Stimulated activated CD8-positive, alpha-beta memory T cell treated with anti-CD3 and anti-CD28 coated beads, Interleukin-7, amount 100 ng/mL, for 1 hour (primary cell): ENCODE measurements at places on chromosomes 6 and 20.

GRCh38 chr6:143146186-143146851 lies 85.6 kb downstream of the AIG1 start:
- no peak for DNase-seq

GRCh38 chr6:56527934-56528333 lies 114.8 kb downstream of the DST start:
- no peak for DNase-seq

DNA sequence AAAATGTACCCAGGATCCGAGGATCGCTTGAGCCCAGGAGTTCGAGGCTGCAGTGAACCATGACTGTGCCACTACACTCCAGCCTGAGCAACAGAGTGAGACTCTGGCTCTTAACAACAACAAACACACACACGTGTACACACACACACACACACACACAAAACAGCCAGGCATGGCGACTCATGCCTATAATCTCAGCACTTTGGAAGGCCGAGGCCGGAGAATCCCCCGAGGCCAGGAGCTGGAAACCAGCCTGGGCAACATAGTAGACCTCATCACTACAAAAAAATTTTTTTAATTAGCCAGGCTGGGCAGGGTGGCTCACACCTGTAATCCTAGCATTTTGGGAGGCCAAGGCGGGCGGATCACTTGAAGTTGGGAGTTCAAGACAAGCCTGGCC lies 23.3 kb upstream of the ARFGEF2 start:
- DNase-seq = no peak

- DNase-seq = no peak
Observed at GRCh38 chr6:41638002-41638934, at the start of gene MDFI. TSS of gene MDFI (plus strand) at chr6:41638468. CDS start at chr6:41638750, 282 bp downstream.

DNA sequence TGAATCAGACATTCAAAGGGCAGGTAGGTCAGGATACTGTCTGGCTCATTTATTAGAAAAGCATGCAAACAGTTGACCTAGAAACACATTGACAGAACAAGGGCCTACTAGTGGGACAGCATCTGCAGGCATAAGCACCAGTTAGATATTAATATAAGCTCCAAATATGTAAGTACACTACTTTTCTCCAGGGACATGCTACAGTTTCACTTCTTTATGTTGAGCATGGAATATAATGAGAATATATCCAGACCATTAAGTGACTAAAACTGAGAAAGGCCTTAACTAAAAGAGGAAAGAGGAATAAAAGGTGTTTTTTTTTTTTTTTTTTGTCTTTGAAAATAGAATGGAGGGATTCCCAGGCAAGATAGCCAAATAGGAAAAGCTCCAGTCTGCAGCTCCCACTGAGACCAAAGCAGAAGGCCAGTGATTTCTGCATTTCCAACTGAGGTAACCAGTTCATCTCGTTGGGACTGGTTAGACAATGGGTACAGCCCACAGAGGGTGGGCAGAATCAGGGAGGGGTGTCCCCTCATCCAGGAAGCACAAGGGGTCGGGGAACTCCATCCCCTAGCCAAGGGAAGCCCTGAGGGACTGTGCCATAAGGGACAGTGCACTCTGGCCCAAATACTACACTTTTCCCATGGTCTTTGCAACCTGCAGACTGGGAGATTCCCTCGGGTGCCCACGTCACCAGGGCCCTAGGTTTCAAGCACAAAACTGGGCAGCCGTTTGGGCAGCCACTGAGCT lies 251.6 kb downstream of the PHF3 start:
- DNase-seq = no peak

DNA sequence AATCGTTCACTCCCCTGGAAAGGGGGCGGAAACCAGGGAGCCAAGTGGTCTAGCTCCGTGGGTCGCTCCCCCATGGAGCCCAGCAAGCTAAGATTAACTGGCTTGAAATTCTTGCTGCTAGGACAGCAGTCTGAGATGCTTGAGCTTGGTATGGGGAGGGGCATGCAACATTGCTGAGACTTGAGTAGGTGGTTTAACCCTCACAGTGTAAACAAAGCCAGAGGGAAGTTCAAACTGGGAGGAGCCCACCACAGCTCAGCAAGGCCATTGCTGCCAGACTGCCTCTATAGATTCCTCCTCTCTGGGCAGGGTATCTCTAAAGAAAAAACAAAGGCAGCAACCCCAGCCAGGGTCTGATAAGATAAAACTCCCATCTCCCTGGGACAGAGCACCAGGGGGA lies 43.2 kb downstream of the COL21A1 start:
- no peak for DNase-seq
